ENCODE measurements at places on chromosomes 7 and 10.
A peak's percentile ranks its signal among the peaks of the same experiment; 100 is the strongest.

- no peak for DNase-seq
These were observed 341.6 kb upstream of the AUTS2 start for GRCh38 chr7:69256634-69257081.

DNA sequence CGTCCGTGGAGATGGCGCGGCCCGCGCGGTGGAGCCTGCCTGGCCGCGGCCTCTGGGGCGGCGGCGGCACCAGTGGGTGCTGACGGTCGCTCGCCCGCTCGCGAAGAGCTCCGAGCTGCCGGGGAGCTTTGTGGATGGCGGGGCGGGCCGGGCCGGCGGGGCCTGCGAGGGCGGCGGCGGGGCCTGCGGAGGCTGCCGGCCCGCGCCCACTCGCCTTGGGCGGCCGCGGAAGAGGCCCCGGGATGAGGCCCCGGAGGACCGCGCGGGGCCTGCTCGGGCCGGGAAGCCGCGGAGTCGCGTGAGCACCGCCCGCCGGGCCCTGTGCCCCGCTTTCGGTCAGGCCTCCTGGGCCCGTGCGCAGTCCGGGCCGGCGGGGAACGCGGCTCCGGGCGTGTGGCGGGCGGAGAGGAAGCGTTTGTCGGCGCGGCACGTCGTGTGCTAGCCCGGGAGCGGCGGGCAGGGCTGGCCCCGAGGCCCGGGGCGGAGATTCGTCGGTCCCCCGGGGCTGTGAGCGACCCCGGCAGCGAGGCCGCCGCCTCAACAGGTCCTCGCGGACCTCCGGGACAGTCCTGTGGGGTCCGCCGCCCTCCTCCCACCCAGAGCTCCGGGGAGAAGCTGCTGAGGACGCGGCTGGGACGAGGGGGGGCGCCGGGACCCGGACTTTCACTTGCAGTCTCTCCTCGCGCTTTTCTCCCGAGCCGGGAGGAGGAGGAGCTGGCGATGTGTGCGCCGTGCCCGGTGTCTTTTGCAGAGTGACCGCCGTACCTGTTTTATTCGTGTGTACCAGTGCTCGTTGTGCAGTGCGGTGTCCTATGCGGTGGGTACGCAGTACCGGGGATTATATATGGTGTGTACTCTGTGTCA, 578 bp downstream of the ZMYND11 start:
- peak; percentile 74 for DNase-seq

DNA sequence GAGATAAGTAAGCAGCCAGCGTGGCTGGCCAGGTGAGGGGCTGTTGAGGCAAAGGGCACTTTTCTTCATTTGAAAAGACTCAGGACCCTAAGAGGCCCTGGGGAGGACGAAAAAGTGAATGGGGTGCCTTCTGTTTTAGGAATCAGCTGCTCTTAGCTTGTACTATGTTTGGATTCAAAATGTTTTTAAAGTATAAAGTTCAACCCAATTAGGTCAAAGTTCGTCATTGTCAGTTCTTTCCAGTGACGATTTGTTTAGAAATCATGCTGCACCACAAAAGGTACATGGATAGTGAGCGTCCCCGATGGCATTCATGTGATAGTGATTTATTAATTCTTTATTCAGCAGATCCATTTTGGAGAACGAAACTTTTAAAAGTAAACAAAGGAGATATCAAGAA, 338.2 kb downstream of the SDK1 start:
- no peak for DNase-seq

DNA sequence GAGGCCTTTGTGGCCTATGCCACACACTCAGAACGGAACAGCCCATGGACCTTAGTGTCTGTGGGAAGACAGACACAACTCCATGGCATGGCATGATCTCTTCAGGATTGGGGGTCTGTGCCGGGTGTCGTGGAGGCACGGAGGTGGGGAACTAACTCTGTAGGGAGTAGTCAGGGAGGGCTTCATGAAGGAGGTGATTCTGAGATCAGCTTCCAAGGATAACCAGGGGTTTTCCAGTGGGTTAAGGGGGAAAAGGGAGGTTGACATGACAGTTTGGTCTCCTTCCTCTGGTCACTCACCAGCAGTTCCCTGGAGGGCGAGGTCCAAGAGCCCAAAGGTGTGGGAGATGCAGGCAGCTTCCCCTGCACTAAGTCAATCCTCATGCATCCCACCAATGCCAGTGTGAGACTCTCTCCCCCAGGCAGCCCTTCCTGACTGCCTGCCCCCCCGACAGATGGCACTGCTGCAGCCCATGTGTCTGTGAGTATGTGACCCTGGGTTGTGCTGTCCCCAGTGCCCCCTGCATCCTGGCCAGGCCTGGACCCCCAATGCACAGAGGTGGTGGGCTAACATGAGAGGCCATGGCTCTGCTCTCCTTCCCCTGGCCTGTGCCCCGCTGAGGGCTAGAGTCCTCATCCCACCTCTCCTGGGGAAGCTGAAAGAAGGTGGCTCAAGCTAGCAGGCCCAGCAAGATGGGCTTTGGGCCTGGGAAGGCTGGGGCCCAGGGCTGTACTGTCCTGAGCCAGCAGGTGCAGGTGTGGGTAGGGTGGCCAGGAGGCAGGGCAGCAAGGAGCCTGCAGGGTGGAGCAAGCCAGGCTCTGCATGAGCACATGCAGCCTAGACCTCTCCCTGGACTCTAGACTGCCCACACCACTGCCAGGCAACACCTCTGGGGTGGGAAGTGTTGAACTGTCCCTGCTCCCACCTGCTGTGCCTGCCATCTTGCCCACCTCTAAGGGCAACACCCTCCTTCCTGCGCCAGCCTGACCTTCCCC, 39.7 kb downstream of the RASGEF1A start:
- DNase-seq: peak; percentile 42

GRCh38 chr7:67809586-67809985, 813.0 kb downstream of the TYW1 start:
- no peak for DNase-seq

DNA sequence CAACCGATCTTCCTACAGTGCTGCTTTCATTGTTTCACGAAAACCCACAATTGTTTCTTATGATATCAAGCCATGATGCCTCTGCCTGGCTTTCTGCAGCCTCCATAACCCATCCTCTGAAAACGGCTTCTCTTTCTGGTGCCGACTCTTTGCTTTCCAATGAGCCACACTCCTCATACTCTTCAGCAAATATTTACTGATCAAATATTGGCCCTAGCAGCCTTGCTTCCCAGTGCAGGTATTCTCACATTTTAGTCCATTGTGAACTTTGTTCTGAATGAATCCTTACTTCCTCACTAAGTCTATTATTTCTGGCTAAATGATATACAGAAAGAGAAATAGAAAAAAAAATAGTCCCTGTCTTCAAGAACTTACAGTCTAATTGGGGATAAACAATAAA, 35.5 kb downstream of the LAMB1 start:
- no peak for DNase-seq

DNA sequence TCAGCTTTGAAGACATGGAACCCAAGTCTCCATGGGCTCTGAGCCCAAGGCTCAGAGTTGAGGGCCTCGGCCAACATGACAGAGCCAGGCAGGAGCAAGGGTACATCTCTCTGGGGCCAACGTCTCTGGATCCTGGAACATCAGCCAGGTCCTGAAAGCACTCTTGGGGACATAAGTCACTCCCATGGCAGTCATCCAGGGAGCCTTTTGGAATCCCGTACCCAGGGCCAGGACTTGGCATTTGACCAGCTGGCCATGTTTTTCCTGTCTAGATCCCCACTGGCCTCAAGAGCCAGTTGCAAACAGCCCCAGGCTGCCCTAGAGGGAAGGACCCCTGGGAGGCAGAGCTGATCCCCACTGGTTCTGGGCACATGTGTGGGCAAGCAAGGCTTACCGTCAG, 4.3 kb upstream of the CXCL12 start:
- DNase-seq: peak; percentile 39

- no peak for DNase-seq
These were observed 45.3 kb downstream of the LRRC72 start for GRCh38 chr7:16571941-16572340.

DNA sequence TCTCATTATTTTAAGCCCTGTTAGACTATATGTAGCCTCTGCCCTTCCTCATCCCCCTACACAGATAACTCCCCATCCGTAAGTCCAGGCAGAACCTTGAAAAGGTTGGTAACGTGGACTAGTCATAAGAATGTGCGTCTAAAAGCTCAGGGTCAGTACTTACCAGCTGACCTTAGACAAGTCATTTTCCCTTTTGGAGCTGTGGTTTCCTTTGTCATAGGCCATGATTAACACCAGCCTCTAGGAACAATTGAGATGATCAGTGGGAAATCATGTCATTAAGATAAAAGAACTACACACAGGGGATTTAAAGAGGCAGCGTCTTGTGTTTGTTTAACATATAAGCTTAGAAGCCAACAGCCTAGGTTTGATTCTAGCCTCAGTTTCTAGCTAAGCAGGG, 6.9 kb upstream of the UNC5B start:
- no peak for DNase-seq

- no peak for DNase-seq
These were observed 26.4 kb downstream of the MAPK8 start for GRCh38 chr10:48332871-48333216.

GRCh38 chr10:35178331-35178730, 51.7 kb downstream of the CREM start:
- DNase-seq: no peak

- no peak for DNase-seq
These were observed 169.3 kb downstream of the MAGI2 start for GRCh38 chr7:79284211-79284610.

- DNase-seq: no peak
These were observed 673.6 kb downstream of the IPMK start for GRCh38 chr10:57593983-57594573.

GRCh38 chr10:68406111-68406814, 814 bp downstream of the RUFY2 start:
- peak; percentile 84 for DNase-seq

DNA sequence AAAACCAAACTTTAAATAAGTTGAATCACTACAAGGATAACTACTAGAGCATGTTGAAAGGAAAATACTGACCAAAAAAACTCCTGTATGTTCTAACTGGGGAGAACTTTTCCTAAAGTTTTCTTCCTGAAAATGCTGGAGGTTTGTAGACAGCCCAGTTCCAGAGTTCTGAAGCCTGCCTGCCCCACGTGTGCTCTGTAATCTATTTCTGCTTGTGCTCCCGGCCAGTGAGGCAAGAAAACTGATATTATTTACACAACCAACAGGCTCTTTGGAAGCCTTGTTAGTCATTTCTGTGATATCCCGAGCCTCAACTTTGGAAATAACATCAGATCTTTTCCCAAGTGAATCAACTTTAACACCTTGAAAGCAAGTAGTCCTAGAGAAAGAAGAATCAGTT, 46.7 kb downstream of the ZFAND4 start:
- no peak for DNase-seq

GRCh38 chr7:158017111-158018097, 570.2 kb downstream of the PTPRN2 start:
- peak; percentile 66 for DNase-seq

GRCh38 chr10:30111340-30112022, 52.1 kb upstream of the JCAD start:
- DNase-seq: no peak

GRCh38 chr7:132023466-132023865, 467.0 kb upstream of the PODXL start:
- DNase-seq: no peak

GRCh38 chr10:124174071-124174566, 80.7 kb upstream of the CHST15 start:
- peak; percentile 43 for DNase-seq

DNA sequence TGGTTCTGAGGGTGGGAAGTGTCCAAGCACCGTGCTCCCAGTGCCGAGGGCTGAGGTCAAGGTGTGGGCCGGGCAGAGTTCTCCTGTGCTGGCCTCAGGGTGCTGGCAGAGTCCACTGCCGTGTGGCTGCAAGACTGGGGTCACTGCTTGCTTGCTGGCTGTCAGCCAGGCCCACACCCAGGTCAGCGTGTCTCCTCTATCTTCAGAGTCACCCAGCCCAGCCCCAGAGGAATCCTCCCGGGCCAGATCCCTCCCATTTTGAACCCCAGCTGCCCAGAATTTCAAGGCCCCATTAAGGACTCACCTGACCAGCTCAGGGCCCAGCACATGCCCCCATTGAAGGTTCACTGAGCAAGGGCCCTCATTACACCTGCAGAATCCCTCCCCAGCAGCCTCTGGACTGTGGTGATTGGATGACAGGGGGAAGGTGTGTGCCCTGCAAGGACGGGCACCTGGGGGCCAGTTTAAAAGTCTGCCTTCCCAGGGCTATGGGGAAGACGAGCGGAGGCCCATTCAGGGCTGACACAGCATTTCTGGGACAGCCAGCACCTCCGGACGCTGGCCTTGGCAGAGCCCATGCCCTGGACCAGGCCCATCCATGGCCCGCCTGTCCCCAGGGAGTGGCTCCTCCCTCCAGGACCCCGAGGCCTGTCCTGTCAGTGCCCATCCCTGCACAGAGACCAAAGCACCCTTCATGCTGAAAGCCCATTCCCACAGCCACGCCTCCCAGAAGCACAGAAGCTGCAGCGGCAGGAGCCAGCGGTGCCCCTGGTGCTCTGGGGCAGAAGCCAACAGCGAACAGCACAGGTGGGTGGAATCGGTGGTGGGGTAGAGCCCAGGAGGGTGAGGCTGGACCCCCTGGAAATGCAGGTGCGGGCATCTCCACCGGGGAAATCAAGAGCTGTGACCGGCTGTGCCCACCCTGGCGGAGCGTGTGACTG, 45.1 kb upstream of the PPP2R2D start:
- peak; percentile 25 for DNase-seq
